GM12865 (cell line): ENCODE measurements at places on chromosomes 2 and 18.

DNA sequence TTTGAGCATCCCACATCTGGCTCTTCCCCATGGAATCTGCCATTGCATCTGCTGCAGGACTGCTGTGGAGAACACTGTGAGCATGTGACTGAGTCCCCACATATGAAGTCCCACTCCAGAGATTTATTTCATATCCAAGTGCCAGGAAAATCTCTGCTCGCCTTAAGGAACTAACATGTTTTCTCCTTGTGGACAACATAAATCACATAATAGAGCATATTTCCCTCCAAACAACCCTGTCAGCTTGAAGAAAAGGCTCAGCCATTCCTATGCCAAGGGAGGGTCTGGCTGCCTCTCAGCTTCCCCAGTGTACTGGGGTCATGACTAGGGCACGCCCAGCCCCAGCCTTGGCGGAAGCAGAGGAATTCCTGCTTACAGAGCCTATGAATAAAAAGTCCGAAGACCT lies 193.7 kb downstream of the DNER start:
- no peak for DNase-seq

- peak; percentile 45 for DNase-seq
These were observed 857.3 kb downstream of the RNF144A start for GRCh38 chr2:7774481-7774880.

DNA sequence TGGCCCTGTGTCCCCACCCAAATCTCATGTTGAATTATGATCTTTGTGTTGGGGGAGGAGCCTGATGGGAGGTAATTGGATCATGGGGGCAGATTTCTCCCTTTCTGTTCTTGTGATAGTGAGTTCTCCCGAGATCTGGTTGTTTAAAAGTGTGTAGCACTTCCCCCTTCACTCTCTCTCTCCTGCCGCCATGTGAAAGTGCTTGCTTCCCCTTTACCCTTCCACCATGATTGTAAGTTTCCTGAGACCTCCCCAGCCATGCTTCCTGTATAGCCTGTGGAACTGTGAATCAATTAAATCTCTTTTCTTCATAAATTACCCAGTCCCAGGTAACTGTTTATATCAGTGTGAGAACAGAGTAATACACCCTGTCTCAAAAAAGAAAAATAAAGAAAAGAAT lies 25.5 kb downstream of the LRRFIP1 start:
- no peak for DNase-seq

DNA sequence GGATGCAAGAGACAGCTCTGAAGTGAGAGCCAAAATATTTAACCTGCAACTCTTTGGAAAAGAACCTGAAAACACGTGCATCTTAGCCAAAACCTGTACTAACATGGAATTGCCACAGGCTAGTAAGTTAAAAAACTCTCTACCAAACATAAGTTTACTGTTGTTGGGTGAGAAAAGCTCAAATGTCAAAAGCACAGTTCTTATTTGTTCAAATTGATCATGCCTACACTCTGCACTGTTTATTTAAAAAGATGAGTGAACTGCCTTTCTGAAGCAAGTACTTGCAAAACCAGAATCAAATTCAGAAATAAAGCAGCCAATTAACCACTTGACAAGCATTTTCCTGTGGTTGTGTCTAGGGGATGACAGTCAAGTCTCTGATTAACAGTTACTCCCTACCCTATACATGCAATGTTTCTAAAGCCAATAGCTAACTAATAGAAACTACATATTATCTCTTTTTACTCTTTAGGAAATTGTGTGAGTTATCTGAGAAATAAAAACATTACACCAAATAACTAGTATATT lies 5.6 kb downstream of the IKZF2 start:
- DNase-seq, result peak; percentile 20

DNA sequence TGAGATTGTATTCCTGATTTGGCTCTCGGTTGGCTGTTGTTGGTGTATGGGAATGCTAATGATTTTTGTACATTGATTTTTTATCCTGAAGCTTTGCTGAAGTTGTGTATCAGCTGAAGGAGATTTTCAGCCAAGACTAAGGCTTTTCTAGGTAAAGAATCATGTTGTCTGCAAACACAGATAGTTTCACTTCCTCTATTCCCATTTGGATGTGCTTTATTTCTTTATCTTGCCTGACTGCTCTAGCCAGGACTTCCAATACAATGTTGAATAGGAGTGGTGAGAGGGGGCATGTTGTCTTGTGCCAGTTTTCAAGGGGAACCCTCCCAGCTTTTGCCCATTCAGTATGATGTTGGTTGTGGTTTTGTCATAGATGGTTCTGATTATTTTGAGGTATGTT lies 90.4 kb downstream of the CYP26B1 start:
- no peak for DNase-seq

DNA sequence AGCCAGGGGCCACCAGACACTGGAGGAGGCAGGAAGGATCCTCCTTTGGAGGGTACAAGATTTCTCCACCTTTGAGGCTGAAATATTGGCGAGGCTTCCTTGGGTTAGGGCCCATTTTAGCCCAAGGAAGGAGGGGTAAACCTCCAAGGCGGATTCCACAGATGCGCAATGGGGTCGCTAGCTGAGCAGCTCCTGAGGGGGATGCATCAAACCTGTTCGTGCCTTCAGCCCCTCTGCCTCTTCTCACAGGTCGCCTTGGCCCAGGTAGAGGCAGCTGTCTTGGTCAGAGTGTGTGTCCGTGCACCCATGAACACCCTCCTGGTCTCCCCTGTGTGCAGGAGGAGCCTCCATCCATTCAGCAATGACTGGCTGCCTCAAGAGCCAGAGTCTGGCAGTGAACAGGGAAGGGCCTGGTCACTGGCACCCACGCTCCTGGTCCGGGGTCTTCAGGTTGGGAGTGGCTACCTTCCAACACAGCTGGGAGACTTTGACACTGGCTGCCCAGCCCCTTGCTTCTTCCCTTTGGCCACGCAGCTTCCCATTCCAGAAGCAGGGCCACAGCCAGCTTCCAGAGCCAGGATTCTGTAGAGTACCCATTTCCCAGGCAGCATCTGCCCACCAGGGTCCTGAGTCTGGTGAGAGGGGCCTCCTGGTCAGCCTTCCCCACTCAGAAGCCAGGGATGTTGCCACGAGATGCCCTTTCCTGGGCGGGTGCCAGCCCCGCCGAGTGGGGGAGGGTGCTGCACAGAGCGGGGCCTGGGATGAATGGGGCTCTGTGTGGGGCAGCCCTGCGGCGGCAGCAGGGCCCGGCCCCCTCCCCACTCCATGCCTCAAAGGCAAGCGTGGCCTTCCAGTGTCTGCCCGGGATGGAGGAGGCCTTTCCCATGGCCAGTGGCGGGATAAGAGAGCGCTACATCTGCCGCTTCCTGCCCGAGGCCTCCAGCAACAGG lies 95.8 kb upstream of the GPC1 start:
- DNase-seq, result no peak

DNA sequence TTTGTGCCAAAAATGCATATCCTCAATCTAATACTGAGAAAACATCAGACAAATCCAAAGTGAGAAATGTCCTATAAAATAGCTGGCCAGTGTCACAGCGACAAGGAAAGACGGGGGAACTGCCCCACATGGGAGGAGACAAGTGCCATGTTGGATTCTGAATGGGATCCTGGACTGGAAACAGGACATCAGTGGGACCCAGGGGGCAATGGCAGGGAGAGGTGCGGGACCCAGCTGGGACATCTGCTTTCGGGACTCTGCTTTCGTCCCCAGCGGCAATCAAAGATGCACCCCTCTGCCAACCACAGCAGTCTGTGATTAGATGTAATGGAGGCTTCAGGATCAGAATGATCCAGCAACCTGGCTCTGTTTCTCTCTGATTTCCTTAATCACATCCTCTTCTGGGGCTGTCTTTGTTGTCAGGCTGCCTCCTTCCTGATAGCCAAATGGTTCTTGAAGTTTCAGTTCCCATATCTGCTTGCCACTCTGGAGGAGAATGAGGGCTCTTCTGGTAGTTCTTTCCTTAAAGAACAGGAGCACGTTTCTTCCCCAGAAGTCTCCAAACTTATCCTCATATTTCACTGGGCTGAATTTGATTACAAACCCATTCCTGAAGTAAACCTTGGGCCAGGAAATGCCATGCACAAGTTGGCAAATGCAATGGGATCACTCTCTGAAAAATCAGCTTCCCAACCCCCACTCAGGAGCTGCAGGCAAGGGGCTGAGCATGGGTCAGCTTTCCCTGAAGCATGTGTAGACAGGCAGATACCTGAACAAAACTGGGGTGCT lies 13.6 kb upstream of the PROC start:
- DNase-seq, result no peak

- no peak for DNase-seq
These were observed 104.2 kb downstream of the ACKR3 start for GRCh38 chr2:236673823-236674185.

DNA sequence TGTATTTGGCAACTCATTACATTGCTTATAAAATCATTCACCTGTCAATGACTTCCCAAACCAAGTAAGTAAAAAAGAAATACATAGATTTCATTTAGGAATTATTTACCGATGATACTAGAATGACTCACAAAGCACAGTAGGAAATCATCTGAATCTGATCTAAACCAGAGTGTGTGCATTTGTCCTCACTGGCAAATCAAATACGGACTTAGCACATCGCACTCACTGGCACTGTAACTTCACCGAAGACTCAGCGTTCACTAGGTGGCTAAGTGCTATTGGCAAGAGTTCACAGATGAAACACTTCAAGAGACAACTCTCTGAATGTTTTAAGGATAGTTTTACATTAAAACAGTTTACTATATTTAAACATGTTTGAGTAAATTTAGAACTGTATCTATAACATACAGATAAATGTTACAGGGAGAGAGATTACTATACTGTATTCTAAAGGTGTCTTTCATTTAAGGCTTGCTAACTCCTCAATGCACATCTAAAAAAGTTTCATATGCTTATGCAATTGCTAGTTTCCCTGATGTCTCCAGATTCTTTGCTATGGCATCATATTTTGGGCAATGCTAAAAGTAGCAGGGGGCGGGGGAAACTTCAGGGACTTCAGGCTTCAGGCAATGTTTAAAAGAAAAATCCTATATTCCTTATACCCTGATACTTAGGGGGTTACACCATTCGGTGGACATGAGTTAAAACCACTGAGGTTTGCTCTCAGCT lies 48.8 kb downstream of the STK39 start:
- no peak for DNase-seq

GRCh38 chr18:36038102-36038663 lies 29.2 kb downstream of the RPRD1A start:
- no peak for DNase-seq

- no peak for DNase-seq
These were observed 73.0 kb downstream of the FSIP2 start for GRCh38 chr2:185811580-185811979.

GRCh38 chr2:212943351-212943750 lies 208.1 kb downstream of the IKZF2 start:
- no peak for DNase-seq

- no peak for DNase-seq
These were observed 49.9 kb upstream of the CYP1B1 start for GRCh38 chr2:38125842-38126241.

- no peak for DNase-seq
These were observed 215.3 kb downstream of the SEPTIN10 start for GRCh38 chr2:109398366-109399015.

GRCh38 chr2:22855081-22855480 lies 529.9 kb upstream of the KLHL29 start:
- no peak for DNase-seq

- no peak for DNase-seq
These were observed 1478.6 kb upstream of the ACVR2A start for GRCh38 chr2:146366276-146366675.

DNA sequence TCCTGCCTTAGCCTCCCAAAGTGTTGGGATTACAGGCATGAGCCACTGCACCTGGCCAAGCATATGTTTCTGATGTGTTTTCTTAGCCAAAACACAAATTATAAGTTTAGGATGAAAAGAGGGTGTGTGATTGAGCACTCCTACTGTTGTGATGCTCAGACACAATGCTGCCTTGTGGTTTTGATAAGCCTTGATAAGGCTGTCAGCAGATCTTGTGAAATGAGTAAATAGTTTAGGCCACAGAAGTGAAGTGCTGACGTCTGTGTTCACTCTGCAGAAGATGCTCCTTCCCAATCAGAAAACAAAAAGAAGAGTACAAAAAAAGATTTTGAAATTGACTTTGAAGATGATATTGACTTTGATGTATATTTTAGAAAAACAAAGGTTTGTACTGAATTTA lies 24.3 kb downstream of the NCAPH start:
- no peak for DNase-seq

- DNase-seq, result no peak
These were observed 129.1 kb upstream of the DOCK10 start for GRCh38 chr2:225171350-225171749.

- peak; percentile 78 for DNase-seq
These were observed 463 bp downstream of the SMC6 start for GRCh38 chr2:17752892-17753802.

DNA sequence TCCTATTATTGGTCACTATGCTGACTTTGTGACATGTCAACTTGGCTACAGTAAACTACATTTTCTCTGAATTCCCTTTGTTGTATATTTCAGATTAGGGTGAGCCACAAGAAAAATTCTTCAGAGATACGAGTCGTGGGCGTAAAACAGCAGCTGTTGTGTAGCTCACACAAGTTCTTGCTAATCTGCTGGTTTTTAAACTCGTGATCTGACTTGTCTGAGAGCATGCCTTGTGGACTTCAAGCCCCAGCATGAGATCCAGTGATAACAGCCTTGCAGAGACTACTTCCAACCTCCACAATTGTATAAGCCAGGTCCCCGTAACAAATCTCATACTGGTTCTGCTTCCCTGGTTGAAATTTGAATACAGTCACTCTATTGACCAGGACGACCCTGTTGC lies 259.8 kb upstream of the LYPD1 start:
- no peak for DNase-seq

DNA sequence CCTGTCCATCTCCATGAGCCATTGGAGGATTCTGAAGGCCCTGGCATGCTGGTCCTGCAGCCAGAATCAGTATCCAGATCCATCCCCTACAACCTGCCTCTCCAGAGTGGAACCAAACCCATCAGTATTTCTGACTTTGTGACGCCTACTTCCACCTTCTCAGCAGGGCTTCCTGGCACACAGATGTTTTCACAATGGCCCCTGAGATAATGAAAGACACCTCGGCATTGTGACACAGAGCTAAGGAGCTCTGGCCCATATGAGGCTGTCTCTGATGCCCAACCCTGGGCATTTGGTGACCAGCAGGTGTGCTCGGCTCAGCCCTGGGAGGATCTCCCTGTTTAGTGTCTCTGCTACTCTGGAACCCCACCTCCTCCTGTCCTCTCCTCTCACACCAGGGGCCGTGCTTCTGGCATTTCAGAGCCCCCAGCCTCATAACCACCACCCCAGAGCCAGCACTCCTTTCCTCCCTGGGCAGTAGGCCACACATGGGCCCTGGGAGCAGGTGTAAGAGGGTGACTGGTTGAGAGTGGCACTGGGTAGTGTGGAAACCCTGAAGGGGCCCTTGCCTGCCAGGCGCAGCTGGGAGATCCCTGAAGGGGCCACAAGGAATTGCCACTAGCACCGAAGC lies 38.2 kb downstream of the FOSL2 start:
- DNase-seq, result no peak

DNA sequence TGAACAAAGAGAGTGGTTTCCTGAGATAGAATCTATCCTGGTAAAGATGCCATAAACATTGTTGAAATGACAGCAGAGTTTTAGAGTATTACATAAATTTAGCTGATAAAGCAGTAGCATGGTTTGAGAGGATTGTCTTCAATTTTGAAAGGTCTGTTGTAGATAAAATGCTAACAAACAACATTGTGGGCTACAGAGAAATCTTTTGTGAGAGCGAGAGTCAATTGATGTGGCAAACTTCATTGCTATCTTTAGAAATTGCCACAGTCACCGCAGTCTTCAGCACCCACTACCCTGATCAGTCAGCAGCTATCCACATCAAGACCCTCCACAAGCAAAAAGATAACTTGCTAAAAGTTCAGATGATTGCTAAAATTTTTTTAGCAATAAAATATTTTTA lies 17.5 kb downstream of the VRK2 start:
- peak; percentile 50 for DNase-seq
